Natural killer cell (primary cell): ENCODE measurements at places on chromosomes 13 and 19. TPM values are rescaled to one million over a fixed set of nuclear protein-coding genes. Genes with fewer than 3 reads are reported as not detected.

The PCDH9 gene
- total RNA-seq = 1.5 TPM

The COPE gene
- total RNA-seq = 204 TPM

The MBD3L1 gene
- not detected for total RNA-seq

The PSG1 gene
- not detected for total RNA-seq

The MAP4K1 gene
- 163 TPM for total RNA-seq

The ZNF665 gene
- total RNA-seq = 5.3 TPM

The SMIM44 gene
- not detected for total RNA-seq

The VSTM1 gene
- 2.8 TPM for total RNA-seq

The METTL21C gene
- total RNA-seq = not detected

The GPR42 gene
- total RNA-seq = not detected

The KLK4 gene
- not detected for total RNA-seq

The PCDH17 gene
- not detected for total RNA-seq

The ZNF433 gene
- total RNA-seq = 3.9 TPM

The POU4F1 gene
- total RNA-seq = not detected

The C1QTNF9 gene
- 0.25 TPM for total RNA-seq

The PLIN4 gene
- total RNA-seq = not detected

The GRK1 gene
- total RNA-seq = not detected

The SPIB gene
- total RNA-seq = 0.77 TPM

The NTF4 gene
- total RNA-seq = not detected

The SHISA2 gene
- not detected for total RNA-seq

The MAG gene
- not detected for total RNA-seq

The KRTDAP gene
- not detected for total RNA-seq

The SYNE4 gene
- total RNA-seq = 0.41 TPM

The ZNF614 gene
- total RNA-seq = 4.3 TPM
